ENCODE measurements at places on chromosomes 5 and 9. TPM values are rescaled to one million over a fixed set of nuclear protein-coding genes. Genes with fewer than 3 reads are reported as not detected.
A peak's percentile ranks its signal among the peaks of the same experiment; 100 is the strongest.

DNA sequence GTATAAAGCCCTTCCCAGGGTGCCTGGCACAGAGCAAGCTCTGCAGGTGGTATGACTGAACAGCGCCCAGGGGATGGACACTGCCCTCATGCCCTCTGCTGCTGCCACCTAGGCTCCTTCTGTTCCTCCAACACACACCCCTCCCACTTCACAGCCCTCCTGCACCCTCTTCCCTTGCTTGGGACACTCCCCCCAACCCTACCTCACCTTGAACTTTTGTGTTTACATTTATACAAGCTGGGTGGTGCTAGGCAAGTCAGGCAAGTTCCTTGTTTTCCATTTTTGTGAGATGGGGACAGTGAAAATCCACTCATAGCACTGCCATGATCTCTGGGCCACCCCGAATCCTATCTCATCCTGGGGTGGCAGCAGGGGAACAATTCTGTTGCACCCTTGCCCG lies 18.8 kb upstream of the CORO2A start:
- DNase-seq, result no peak

DNA sequence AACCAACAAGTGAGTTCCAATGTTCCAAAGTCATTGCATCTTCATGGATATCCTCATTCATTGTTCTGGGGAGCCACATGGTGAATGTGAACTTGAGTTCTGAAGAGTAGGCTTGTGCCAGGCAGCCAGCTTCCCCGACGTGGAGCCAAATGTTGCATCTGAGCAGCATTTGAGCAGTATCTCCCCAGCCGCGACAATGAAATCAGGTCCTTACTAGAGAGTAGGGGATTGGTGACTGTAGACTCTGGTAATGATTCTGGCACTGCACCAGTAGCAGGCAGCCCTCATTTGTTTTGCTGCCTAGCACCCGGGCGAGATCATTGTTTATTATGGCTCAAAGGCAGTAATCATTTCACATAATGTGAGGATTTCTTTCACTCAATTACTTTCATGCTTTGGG lies 451.4 kb upstream of the C9orf72 start:
- no peak for DNase-seq

The HSPA4 gene
- total RNA-seq, result 225 TPM

- no peak for DNase-seq
Observed at GRCh38 chr9:110116543-110116885, 91.4 kb downstream of the C9orf152 start.

DNA sequence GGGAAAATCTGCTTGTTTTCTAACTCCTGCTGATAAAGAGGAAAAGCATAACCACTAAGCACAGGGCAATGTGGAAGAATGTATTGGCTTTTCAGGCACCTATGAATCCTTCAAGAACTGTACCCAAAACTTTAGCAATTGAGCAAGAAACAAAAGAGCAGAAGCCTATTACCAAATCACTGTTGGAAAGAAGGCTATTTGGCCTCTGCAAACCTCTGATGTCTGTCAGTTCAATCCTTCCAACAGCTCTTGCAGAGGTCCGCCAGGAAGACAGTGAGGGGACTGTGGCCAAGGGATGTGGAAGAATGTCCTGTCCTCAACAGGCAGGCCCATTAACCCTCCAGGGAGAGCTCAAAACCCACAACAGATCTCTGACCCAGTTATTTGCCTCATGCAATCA lies 328.6 kb downstream of the ENC1 start:
- no peak for DNase-seq

DNA sequence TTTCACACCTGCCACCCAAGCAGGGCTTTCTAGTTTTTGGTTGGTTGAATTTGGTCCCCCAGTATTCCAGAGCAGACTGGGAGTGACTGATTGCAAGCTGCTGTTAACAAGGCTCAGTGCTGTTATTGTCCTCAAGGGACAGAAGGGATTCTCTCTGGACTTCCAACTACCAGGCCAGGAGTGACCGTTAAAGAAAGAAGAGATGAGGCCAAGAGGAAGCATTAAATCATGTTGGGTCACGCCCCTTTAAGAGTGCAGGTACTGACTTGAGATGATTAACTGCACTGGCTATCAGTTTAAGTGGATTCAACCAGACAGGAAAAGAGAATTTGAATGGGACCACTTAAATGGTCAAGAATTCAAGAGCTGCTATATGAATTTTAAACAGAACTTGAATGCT lies 220.8 kb upstream of the PCSK5 start:
- DNase-seq, result no peak

- DNase-seq, result peak; percentile 5
Observed at GRCh38 chr9:114888607-114889006, 41.8 kb downstream of the TNFSF8 start.

GRCh38 chr5:82417776-82418607 lies 139.8 kb upstream of the RPS23 start:
- no peak for DNase-seq

DNA sequence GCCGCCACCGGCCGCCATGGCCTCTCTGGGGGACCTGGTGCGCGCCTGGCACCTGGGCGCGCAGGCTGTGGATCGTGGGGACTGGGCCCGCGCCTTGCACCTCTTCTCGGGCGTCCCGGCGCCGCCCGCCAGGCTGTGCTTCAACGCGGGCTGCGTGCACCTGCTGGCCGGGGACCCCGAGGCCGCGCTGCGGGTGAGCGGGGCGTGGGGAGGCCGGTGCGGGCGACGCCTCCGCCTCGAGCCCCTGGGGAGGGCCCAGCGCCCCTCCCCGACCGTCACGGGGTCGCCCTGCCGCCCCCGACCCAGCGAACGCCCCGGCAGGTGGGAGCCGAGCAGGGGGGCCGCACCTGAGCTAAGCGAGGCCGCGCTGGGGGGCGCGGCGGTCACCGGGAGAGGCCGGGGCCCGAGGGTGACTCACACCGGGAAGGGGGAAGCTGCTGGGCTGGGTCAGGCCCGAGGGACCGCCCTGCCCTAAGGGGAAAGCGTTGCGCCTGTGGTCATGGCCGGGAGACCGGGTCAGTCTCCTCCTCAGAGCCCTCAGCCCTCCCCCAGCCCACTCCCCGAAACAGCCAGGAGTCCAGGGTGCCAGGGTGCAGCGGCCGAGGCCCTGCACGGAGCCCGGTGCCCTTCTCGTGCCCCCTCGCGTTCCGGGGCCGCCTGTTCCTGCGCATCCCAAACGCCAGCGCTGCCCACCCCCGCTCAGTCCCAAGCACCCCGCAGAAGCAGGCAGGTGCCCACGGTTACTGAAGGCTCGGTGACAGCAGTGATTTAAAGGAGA lies 510 bp downstream of the NOXA1 start:
- peak; percentile 78 for DNase-seq

- DNase-seq, result no peak
Observed at GRCh38 chr9:106503759-106504158, 359.2 kb upstream of the ZNF462 start.

- DNase-seq, result peak; percentile 24
Observed at GRCh38 chr9:116806075-116806474, 119.0 kb downstream of the TRIM32 start.

GRCh38 chr9:92480986-92481633 lies 1.2 kb downstream of the ASPN start:
- DNase-seq, result no peak

GRCh38 chr9:70427161-70427945 lies 12.9 kb upstream of the KLF9 start:
- no peak for DNase-seq

The POLK gene
- 12.5 TPM for total RNA-seq

DNA sequence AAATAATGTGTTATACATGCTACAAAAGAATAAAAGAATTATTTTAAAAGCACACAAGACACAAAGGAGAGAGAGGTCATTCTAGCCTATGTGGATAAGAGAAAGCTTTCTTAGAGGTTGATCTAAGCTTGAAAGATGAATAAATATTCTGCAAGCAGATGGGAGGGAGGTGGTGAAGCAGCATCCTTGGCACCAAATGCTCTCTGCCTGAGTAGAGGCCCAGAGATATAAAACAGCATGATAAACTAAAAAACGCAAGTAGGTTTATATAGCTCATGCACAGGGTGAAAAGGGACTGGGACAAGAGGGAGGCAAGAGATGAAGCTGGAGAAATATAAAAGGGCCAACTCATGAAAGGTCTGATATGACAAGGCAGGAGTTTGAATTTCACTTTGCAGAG lies 283.2 kb upstream of the POU5F2 start:
- no peak for DNase-seq

DNA sequence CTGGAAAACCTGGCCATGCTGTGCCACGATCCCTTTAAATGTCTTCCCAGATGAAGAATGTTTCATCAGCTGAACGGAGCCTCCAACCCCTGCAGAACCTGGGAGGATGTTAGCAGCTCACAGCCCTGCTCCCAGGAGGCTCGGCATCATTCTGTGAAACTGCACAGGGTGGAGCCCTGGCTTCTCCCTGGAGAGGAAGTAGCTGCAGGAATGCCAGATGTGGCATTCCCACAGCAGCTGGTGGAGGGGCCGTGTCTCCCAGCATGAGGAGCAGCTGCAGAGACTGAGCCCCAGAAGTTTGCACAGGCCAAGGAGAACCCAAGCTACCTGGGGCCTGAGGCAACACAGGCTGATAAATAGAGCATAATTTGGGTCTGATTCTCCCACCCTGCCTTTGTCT lies 165.8 kb upstream of the MAP3K1 start:
- no peak for DNase-seq

DNA sequence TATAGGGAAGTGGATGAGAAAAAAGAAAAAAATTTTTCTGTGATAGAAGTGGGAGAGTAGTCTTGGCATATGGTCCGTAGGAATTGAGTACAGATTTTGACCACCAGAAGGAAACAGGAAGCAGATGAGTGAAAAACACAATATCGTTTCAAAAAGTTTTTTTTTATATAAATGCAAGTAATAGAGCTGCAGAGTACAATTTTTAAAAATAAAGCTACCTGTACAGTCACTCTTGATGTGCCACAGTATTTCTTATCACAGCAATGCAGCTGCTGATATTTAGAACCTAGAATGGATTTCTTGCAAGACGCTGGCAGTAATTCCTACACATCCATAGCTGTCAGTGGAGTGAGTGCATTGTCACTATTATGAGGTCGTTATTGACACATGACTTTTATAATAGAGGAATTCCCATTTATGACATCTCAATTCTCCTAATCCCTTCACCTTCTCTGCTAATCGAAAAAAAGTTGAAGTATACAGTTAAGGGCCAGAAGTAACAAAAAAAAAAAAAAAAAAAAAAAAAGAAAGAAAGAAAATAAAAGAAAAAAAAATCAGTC lies 477.7 kb downstream of the TAF11L14 start:
- DNase-seq, result no peak

The CA9 gene
- total RNA-seq, result not detected

All from H7 (cell line).